Sigmoid colon (tissue), 7 donors: ENCODE measurements at places on chromosomes 7 and 10.

- H3K27ac ChIP-seq = peak overlapping the region; percentile 94
- H3K36me3 ChIP-seq = peaks cover 23% of the 10 kb centered on the region
- H3K4me3 ChIP-seq = peak overlapping the region; percentile 92
- DNase-seq = peak; percentile 71
- H3K4me1 ChIP-seq = peaks cover 32% of the 10 kb centered on the region
Measured at GRCh38 chr10:110304394-110304779, 333 bp downstream of the SMNDC1 start.

DNA sequence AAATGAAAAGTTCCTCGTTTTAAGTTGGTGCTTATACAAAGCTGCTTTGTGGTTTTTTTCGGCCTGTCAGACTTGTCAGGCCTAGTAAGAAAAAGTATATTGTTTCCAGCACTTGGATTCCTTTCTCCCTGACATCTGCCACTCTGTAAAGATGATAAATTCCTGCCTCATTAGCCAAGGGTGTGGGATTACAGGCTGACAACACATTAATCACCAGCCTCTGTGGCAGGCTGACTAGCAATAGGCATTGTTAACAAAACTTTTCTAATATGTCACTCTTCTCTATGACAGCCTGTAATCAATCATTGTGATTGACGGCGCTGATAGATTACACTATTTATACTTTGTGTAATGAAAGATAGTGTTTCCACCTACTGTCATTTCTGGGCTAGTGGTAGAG, 682.5 kb downstream of the LRMDA start:
- no peaks in the 10 kb centered on the region for H3K27me3 ChIP-seq
- no peak overlapping the region for H3K27ac ChIP-seq
- H3K4me3 ChIP-seq = no peak overlapping the region
- H3K36me3 ChIP-seq = no peaks in the 10 kb centered on the region
- H3K4me1 ChIP-seq = no peaks in the 10 kb centered on the region
- no peak for DNase-seq

DNA sequence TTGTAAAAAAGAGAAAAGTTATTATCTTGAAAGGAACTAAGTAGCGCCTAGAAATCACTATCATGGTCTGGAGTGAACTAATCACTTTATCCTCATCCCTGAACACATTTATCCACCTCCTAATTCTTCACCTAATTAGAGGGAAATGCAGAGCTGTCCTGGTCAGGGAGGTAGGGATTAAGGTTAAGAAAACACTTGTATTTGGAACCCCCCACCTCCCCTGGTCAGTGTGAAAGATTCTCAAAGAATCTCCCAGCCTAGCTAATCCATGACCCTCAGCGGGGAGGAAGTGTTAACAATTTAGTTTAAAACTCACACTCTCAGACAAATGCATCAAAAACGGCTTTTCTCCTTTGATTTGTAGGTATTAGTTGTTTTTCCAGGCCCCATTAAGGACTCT, 83.8 kb downstream of the FAM204A start:
- no peak overlapping the region for H3K27ac ChIP-seq
- H3K4me1 ChIP-seq = no peaks in the 10 kb centered on the region
- no peak for DNase-seq
- H3K27me3 ChIP-seq = peaks cover under 1% of the 10 kb centered on the region

DNA sequence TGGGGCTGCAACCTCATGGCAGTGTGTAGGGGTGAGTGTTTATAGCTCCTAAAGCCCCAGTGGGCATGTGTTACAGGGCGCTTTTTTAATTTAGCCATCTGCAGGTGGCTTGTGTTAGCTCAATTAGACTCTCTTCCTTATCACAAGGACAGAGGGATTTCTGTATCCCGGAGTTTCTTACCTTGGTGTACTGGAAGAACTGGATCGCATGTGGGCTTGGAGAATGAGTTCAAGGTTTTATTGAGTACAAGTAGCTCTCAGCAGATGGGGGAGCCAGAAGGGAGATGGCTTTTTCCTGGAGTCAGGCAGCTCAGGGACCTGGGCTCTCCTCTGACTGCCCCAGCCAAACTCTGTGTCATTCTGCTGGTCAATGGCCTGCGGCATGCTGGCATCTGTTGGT, 153.5 kb upstream of the C7orf33 start:
- H3K4me1 ChIP-seq = no peaks in the 10 kb centered on the region
- no peaks in the 10 kb centered on the region for H3K27me3 ChIP-seq
- no peak for DNase-seq
- H3K27ac ChIP-seq = no peak overlapping the region

DNA sequence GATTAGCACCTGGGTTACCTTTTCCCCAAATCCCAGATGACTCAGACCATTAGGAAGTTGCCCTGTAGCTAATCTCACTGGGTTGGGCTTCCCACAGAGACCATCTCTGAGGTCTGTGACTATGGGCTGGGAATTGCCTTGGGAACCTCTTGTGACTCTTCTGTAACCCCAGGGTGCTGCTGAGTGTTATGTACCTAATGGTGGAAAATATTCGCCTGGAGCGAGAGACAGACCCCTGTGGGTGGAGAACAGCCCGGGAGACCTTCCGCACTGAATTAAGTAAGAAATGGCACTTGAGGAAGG, 20.0 kb downstream of the STRIP2 start:
- H3K36me3 ChIP-seq = no peaks in the 10 kb centered on the region
- no peak overlapping the region for H3K4me3 ChIP-seq
- no peak for DNase-seq
- H3K27ac ChIP-seq = no peak overlapping the region
- H3K4me1 ChIP-seq = no peaks in the 10 kb centered on the region

DNA sequence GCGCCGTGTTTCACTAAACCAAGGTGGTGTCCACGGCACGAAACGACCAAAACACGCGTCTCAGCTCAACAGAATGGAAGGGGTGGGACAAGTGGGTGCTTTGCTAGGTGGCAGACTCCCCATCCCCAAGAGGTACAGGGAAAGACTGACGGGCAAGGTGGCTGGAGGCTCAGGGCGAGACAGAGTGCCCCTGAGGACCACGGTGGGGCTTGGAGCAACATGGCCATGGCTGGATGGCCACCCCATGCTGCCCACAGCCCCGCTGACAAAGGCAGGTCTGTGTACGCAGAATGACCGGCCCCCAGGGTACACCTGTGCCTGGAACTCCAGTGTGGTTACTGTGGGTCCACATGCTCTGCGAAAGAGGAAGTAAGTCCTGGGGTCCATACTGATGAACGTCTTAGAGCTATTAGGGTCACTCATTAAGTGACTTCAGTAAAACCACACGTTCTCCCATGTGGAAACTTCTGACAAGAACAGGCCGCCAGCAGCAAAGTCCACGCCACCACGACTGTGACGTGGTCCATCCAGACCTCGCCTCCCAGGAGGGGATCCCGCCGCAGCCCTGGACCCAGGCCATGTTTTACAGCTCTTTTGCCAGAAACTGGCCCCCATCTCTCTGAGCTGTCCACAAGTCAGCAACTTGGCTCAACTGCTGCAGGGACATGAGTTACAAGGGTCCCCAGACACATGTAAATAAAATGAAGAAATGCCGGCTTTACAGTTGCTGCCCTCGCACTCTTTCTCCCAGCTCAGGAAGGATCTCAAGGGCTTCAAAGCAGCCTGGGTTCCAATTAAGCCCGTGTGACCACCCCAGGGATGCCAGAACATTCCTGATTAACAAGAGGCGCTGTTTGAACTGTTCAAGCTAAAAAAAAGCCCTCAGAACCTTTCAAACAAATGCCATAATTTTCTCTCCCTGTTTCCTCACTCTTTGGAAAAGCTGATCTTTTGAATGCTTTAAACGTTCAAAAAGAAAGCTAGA, 66.8 kb downstream of the MAD1L1 start:
- H3K4me3 ChIP-seq = no peak overlapping the region
- DNase-seq = no peak
- H3K27ac ChIP-seq = peak overlapping the region; percentile 12

DNA sequence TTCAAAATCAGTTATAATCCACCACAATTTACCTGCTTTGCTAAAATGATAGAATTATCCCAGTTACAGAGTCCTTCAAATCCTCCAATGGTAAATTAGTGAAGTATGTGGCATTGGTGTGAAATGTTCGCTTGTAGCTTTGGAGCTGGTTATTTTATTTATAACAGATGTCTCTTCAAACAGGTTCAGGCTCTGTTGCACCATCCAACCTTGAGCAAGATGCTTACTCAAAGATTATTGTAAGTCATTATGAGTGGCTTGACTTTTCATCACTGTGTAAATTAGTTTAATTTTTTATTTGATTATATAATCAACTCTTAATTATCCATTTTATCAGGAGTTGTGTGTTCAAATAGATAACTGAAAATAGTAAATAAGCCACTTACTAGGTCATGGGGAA, 99.4 kb downstream of the BTRC start:
- DNase-seq = no peak
- no peaks in the 10 kb centered on the region for H3K27me3 ChIP-seq
- H3K36me3 ChIP-seq = no peaks in the 10 kb centered on the region
- no peaks in the 10 kb centered on the region for H3K4me1 ChIP-seq

DNA sequence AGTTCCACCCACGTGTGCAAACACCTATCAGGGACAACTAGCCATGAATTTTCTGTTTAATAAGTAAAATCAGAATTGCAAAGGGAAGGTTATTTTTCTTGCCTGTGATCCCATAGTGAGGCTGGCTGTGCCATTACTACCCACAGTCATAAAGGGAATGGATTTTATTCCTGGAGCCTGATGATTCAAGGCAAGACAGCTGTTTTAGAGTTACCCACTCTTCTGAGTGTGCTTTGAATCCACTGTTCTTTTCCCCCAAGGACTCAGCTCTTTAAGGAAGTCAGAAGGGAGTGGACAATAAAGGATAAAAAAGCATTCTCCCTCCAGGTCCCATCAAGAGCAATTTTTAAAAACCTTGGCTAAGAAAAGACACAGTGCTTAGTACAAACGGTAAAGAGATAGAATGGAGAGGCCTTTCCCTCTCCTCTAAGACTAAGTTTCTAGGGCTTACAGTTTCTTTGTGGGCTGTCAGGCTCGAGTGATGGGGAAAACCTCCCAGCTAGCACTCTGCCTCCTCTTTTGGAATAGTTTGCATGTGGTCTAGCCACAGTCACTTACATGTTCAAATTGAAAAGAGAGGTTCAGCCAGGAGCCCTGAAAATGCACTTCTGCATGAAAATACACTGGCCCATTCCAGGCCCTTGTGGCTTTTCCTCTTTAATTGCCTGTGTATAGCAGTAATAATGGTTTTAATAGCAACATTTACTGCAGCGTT, 5.1 kb upstream of the LRRC4 start:
- H3K36me3 ChIP-seq = no peaks in the 10 kb centered on the region
- no peak for DNase-seq
- no peak overlapping the region for H3K4me3 ChIP-seq
- H3K4me1 ChIP-seq = peaks cover 23% of the 10 kb centered on the region
- no peak overlapping the region for H3K27ac ChIP-seq

GRCh38 chr10:63374991-63375390, 90.8 kb downstream of the JMJD1C start:
- H3K4me1 ChIP-seq = no peaks in the 10 kb centered on the region
- no peak overlapping the region for H3K4me3 ChIP-seq
- H3K27me3 ChIP-seq = no peaks in the 10 kb centered on the region

GRCh38 chr7:46881507-46882127, 700.3 kb downstream of the TNS3 start:
- H3K27ac ChIP-seq = no peak overlapping the region
- no peak overlapping the region for H3K4me3 ChIP-seq
- no peaks in the 10 kb centered on the region for H3K27me3 ChIP-seq

- H3K27ac ChIP-seq = no peak overlapping the region
- no peak for DNase-seq
- H3K36me3 ChIP-seq = no peaks in the 10 kb centered on the region
- H3K4me1 ChIP-seq = no peaks in the 10 kb centered on the region
Measured at GRCh38 chr7:20556091-20556490, 59.4 kb upstream of the ABCB5 start.

DNA sequence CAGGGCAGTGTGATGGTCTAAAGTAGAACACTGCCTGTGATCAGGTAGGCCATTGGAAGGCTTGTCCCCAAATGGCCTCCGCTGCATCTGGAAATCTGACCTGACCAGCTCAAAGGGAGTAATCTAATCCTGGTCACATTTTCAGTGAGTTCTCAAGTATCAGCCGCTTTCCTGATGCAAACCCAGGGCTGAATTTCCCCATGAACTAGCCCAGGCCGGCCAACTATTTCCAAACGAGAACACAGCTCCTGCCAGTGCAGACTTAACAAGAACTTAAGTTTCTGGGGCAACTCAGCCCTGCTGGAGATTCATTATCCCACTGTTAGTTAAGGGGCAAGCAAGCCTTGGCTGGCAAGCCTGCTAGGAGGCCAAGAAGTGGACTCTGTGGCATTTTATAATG, 59.6 kb upstream of the FAM180A start:
- no peak overlapping the region for H3K4me3 ChIP-seq
- H3K36me3 ChIP-seq = no peaks in the 10 kb centered on the region
- peaks cover 13% of the 10 kb centered on the region for H3K4me1 ChIP-seq
- no peaks in the 10 kb centered on the region for H3K27me3 ChIP-seq
- H3K27ac ChIP-seq = peak overlapping the region; percentile 4
- DNase-seq = no peak

DNA sequence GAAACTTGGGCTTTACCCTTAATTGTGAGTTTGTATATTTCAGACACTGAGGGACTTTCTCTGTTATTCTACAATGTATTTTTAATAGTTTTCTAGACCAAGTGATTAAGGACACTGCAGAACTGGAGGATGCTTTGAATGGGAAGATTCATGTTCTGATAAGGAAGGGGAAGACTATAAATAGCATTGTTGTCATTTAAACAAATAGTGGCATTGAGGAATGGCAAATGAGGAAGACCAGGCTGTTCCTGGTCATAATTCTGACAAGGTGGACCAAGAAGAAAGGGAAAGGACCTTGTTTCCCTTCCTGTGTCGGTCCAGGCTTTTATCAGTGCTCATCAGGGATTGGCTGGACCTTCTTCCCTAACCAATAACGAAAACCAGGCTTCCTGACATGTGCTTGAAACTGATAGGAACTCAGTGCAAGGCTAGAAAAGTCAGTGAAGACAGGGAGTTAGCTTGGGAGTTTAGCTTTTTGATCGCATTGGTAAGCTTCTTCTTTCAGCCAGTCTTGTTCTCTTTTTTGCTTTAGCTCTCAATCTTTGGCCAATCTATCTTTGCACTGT, 116.2 kb downstream of the ITGA8 start:
- no peaks in the 10 kb centered on the region for H3K27me3 ChIP-seq
- H3K27ac ChIP-seq = no peak overlapping the region
- no peaks in the 10 kb centered on the region for H3K36me3 ChIP-seq
- no peaks in the 10 kb centered on the region for H3K4me1 ChIP-seq

DNA sequence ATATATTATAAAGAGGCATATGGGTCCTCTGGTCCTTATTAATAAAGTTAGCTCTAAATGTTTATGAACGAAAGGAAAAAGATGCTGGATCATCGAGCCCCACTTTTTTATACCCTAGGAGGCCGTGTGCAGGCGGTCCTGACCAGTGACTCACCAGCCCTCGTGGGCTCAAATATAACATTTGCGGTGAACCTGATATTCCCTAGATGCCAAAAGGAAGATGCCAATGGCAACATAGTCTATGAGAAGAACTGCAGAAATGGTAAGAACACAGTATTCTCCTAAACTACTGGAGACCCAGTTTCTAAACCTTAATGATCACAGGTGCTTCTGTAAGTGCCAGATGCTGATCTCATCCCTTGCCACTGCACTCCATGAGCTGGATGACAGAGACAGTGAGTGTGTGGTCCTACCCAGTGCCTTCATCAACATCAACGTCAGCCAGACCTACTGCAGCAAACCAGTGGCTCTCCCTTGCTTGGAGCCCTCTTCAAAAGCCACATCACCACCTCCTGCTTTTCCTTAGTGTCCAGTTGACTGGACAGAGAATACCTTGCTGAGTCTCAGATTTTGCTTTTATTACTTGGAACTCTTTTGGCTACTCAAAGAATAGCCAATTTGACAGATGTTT, 7.6 kb downstream of the GPNMB start:
- H3K27me3 ChIP-seq = no peaks in the 10 kb centered on the region
- H3K4me1 ChIP-seq = no peaks in the 10 kb centered on the region
- no peaks in the 10 kb centered on the region for H3K36me3 ChIP-seq
- no peak overlapping the region for H3K27ac ChIP-seq
- H3K4me3 ChIP-seq = no peak overlapping the region
- no peak for DNase-seq
